RCC 7860 (cell line): ENCODE measurements at places on chromosomes 11 and 22.

- no peak for DNase-seq
Measured at GRCh38 chr11:12019337-12019736, 10.9 kb upstream of the DKK3 start.

DNA sequence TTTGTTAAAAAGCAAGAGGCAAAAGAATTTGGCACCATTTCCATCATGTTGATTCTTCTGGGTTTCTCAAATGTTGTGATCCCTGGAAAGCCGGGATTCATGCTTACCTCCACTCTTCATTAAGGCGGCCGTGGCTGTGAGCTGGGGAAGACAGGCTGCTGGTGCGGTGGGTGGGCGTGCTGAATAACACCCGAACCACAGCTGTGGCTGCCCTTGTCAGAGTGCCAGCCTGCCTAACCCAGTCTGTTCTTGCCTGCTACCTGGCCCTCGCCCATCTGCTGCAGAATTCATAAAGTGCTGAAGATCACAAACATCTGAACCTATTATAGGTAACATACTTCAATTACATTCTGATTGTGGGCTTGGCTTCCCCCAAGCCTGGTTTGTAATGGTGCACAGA, 95.8 kb upstream of the RCN1 start:
- DNase-seq: no peak

- DNase-seq: no peak
Measured at GRCh38 chr11:67270256-67271204, 4.3 kb downstream of the GRK2 start.

DNA sequence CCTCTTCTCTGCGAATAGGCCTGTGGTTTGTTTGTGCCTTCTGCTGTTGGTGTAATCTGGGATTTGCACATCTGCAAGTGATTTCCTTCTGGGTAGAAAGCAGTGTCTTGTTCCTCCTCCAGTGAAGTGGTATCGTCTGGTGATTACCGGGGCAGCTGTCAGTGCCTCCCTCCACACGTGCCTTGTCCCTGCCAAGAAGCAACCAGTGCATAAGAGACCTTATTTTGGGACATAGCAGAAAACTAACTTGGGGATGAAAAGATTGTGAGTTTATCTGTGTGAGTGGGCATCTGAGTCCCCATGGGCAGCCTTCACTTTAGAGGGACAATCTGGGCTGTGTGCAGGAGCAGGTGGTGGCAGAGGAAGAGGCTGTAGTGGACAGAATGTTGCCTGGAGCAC, 71.5 kb upstream of the SORL1-AS1 start:
- DNase-seq: no peak

- DNase-seq: no peak
Measured at GRCh38 chr22:20646906-20647305, 127.0 kb upstream of the SERPIND1 start.

- peak; percentile 49 for DNase-seq
Measured at GRCh38 chr11:62004473-62004872, 37.0 kb upstream of the FTH1 start.

DNA sequence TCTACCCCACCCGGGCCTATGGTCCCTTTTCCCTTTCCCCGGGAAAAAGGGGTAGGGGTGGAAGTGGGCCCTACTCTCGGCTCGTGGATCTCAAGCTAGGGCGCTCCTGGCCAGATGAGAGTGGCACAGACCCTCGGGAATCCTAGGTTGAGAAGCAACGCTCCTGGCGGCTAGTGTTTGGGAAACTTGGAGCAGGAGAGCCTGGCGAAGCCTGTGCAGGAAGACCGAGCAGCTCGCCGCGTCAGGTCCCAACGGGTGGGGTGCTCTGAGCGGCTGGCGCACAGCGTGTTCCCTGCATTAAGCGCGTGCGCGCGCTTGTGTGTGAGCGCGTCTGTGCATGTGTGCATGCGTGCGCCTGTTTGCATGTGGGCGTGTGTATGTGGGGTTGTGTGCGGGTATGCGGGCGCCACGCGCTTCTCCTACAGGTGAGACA, 7.1 kb upstream of the FLI1 start:
- DNase-seq: no peak

- no peak for DNase-seq
Measured at GRCh38 chr11:92782806-92783205, 186.6 kb upstream of the MTNR1B start.

- DNase-seq: no peak
Measured at GRCh38 chr22:40385036-40385782, 14.8 kb downstream of the SGSM3 start.

DNA sequence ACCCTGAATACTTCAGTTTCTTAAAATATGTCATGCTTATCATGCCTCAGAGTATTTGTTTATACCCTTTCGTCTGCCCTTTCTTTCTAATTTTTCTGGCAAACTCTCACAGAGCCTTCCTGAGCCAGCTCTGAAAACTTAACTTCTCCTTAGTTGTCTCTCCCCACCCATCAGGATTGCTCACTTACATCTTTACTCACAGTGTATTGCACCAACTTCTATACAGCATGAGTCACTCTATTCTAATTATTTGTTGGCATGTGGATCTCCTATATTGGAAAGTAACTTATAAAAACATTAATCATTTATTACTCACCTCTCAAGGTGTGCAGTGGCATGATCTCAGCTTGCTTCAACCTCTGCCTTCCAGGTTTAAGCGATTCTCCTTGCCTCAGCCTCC, 114.9 kb downstream of the FANCF start:
- DNase-seq: no peak

DNA sequence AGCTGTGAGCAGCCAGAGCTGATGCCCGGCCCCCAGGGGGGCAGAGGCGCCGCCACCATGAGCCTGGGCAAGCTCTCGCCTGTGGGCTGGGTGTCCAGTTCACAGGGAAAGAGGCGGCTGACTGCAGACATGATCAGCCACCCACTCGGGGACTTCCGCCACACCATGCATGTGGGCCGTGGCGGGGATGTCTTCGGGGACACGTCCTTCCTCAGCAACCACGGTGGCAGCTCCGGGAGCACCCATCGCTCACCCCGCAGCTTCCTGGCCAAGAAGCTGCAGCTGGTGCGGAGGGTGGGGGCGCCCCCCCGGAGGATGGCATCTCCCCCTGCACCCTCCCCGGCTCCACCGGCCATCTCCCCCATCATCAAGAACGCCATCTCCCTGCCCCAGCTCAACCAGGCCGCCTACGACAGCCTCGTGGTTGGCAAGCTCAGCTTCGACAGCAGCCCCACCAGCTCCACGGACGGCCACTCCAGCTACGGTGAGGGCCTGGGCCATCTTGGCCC, 6.1 kb downstream of the CDC42EP1 start:
- no peak for DNase-seq

DNA sequence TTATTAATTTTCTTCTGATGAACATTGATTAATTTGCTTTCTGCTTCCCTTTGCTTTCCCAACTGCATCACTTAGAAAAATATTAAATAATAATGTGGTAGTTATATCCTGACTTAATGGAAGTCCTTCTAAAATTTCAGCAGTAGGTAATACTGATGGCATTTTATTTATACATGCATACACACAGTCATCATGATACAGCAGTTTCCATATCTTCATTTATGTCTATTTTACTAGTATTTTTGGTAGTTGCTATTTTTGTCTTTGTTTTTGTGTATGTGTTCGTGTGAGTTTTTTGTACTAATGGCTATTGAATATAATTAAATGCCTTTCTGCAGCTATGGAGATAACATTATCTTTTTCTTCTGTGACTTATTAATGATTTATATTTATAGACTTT, 484.7 kb upstream of the CNTN5 start:
- DNase-seq: no peak

- DNase-seq: no peak
Measured at GRCh38 chr22:31089160-31090100, 8.3 kb downstream of the SMTN start.

GRCh38 chr22:22619765-22620414, 24.5 kb upstream of the GGTLC2 start:
- DNase-seq: no peak

GRCh38 chr11:72750556-72751115, 1.6 kb downstream of the ARAP1 start:
- no peak for DNase-seq

- no peak for DNase-seq
Measured at GRCh38 chr11:112249871-112250610, 10.6 kb downstream of the PLET1 start.

- no peak for DNase-seq
Measured at GRCh38 chr11:61106894-61107470, 4.7 kb downstream of the CD5 start.

DNA sequence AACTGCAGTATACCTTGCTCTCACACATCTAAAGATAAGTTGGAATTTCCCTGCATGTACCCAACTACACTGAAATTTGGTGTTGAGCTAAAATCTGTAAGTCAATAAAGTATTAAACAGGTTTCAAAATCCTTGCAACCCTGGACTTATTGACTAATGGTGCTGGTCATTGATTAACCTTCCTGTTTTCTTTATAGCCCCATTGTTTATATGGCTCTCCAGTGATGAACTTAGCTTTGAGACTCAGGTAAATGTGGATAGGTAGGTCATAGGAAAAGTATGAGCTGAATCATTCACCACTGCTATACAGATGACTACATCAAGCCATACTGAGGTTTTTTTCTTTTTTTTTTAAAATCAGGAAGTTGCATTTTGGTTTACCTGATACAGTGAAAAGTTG, 132.7 kb downstream of the FAT3 start:
- DNase-seq: peak; percentile 31

DNA sequence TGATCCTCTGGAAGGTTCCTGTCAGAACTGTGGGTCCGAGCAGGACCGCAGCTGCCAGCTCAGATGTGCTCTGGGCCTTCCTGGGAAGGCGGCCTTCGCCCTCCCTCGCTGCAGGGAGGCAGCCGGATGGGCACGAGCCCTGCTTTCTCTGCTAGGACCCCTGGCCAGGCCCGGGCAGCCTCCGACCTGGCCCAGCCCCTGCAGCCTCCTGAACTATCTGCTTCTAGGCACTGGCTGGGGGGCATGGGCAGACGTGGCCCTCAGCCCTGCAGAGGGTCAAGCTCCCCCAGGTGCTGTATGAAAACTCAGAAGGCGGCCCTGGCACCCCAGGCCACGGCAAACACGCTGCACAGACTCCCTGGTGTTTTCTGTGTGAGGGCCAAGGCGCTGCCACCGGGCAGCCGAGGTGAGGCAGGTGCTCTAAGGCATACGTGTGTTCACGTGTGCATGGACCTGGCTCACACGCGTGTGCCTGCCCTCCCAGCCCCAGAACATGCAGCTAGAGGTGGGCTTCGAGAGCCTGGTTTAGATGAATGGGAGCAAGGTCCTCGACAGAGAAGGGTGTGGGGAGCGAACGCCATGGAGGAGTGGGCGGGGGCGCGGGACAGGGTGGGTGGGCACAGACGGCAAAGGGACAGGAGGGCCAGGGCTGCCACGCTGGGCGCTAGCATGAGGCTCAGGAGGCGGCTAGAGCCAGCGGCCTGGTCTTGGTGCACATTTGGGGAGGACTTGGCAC, 4.3 kb downstream of the LRFN4 start:
- DNase-seq: no peak

- no peak for DNase-seq
Measured at GRCh38 chr11:96221244-96222070, 121.5 kb downstream of the MAML2 start.

DNA sequence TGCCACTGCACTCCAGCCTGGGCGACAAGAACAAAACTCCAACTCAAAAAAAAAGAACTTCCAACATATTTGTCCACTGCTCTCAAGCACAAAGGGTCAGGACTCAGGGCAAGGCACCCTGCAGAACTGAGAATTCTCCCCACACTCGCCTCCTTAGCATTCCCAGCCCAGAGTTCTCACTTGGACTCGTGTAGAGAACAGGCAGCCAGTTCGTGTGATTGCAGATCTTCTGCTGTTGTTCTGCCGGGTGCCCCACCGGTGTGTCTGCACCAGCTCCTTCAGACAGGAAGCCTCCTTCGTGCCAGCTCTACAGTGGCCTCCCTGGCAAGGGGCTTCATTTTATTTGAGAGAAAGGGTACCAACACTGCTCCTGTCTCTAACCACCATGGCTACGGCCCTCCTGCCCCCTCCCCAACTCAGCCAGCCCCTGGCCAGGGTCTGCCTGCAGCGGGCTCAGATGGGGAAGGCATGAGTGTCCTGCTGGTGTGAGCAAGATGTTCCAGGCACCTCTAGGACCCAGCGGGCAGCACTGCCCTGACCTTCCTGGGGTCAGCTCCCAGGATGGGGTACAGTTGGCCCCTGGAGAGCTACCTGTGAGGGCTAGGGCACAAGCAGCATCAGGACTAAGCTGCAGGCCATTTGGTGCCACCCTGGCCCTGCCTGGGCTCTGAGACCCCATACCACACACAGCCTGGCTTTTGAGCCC, 19.5 kb upstream of the SCGB1A1 start:
- DNase-seq: no peak

GRCh38 chr11:73995247-73995646, 12.6 kb upstream of the UCP2 start:
- no peak for DNase-seq

- DNase-seq: no peak
Measured at GRCh38 chr22:29157759-29158535, 47.7 kb upstream of the EMID1 start.

DNA sequence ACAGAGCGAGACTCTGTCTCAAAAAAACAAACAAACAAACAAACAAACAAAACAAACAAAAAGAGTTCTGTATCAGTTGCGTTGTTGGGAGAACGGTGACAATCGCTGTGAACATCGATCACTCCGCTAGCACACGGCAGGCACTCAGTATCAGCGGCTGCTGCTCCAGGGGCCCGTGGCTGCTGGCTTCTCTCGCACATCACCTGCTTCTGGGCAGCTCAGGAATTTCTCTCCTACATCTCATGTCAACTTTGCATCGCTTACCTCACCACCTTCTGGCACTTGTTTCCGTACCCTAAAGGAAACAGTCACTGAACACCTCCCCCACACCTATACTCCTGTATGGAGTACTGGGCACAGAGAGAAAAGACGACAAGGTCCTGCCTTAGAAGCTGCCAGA, 70.3 kb upstream of the WNT7B start:
- DNase-seq: no peak

DNA sequence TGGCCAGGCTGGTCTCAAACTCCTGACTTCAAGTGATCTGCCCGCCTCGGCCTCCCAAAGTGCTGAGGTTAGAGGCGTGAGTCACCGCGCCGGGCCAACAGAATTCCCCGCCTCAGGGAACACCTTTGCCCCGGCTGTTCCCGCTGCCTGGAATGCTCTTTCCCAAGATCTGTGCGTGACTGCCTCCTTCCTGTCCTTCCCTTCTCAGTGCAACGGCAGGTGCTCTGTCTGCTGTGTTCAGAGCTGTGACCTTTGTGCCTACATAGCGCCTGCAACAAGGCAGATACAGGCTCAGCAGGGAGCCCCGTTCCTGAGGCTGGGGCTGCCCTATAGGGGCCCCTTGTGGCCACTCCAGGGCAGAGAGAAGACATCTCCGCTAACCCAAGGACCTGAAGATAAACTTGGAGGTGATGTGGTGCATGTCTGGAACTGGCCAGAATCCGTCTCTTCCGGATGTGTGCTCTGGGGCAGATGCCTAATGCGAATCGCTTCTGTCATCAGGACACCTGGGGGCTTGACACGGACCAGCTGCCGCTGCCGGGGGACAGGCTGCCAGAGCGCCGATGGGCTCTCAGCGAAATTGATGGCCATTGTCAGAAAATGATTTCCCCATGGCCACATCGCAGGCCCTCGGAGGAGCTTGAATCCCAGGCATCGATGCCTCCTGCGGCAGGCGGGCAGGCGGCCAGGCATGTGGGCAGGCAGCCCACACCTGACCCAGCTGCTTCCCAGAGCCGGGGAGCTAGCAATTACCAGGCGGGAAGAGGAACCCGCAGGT, 43.5 kb upstream of the TCF20 start:
- DNase-seq: peak; percentile 75

GRCh38 chr11:134734141-134734845, 322.3 kb upstream of the B3GAT1 start:
- DNase-seq: no peak
